Gastroesophageal sphincter (tissue), 4 donors: ENCODE measurements at places on chromosomes 6 and 20. TPM values are rescaled to one million over a fixed set of nuclear protein-coding genes. Genes with fewer than 3 reads are reported as not detected.

- peak; percentile 57 for ATAC-seq
Measured at GRCh38 chr6:26431258-26432172, 8.8 kb upstream of the BTN3A3 start.

DNA sequence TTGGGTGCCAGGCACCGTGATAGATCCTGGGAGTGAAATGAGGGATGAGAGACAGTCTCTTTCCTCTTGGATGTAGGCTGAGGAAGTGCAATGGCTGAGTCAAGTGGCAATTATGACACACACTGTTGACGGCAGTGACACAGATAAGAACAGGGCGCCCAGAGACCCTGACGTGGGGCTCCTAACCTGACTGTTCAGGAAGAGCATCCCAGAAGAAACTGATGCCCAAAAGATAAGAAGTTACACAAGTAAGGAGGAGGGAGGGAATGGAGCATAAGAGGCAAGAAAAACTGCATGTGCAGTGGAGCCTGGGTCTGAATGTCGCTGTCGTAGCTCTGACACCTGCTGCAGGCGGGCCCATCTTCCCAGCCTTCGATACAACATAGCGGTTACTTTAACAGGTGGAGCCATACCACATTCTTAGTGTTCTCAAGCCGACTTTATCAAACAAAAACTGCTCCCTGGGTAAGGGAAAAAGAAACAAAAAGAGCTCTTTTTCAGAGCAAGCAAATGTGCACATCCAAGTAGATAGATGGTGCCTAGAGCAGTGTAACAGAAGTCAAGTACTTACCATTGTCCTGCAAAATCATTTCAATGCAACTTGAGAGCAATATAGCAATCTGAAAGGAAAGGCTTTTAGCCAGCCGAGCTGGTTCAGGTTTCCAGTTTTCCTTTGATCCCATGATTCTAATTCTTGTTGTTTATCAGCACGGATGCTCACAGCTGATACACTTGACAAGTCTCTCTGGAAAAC is 463.9 kb upstream of the JARID2 start:
- no peak for ATAC-seq

DNA sequence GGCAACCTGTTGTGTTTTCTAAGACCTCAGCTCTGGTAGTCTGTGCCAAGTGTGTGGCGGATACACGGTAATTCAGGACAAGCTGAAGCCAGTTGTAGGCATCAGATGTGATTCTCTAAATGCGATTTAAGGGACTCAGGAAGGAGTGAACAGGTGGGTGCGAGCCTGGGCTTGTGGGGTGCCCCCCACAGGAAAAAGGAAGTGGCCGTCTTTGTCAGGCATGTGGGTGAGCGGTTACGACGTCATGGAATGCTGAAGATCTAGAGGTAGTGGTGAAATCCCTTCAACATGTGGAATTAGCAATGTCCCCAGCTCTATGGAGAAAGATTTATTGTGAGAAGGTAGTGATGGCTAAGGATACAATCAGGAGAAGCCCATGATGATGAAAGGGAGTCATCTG is 95.1 kb upstream of the EXOC2 start:
- ATAC-seq, result no peak

- ATAC-seq, result no peak
Measured at GRCh38 chr6:54876365-54876764, 29.8 kb downstream of the FAM83B start.

DNA sequence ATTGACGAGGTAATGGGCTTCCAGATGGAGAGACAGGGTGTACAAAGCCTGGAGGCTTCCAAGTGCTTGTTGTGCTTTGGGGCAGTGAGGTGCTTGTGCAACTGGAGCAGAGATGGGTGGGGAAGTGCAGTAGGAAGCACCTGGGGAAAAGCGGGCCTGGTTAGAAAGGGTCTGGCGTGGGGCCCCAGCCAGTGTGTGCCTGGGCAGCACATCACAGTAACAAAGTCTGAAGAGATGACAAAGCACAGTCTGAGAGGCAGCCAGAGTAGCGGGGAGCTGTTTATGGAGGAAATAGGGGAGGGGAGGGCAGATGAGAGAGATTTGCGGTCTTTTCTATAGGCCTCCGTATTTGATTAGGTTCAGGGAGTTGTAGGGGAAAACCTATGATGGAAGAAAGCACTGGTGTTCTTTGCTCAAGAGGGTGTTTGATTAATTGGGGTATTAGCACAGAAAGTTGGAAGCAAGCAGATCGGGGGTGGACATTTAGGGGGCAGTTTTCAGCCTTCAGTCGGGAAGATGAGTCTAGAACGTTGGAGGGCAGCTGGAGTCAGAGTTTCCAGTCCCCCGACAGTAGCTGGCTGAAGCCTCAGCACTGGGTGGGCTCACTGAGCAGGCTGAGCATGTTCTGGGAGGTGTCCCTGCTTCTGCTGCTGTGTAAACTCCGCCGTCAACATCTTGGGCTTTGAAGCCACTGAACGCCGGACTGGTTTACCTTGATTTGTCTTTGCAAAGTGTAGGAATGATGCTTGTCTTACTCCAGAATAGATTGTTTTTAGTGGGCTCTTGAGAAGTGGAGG is 15.5 kb upstream of the MROH8 start:
- no peak for ATAC-seq

The KCNK15 gene
- total RNA-seq, result 1.9 TPM
